ENCODE measurements at places on chromosomes 5 and 9.

GRCh38 chr9:6870650-6871477 lies 113.1 kb downstream of the KDM4C start:
- no peak for DNase-seq

GRCh38 chr5:53240661-53241060 lies 131.1 kb upstream of the MOCS2 start:
- no peak for DNase-seq

DNA sequence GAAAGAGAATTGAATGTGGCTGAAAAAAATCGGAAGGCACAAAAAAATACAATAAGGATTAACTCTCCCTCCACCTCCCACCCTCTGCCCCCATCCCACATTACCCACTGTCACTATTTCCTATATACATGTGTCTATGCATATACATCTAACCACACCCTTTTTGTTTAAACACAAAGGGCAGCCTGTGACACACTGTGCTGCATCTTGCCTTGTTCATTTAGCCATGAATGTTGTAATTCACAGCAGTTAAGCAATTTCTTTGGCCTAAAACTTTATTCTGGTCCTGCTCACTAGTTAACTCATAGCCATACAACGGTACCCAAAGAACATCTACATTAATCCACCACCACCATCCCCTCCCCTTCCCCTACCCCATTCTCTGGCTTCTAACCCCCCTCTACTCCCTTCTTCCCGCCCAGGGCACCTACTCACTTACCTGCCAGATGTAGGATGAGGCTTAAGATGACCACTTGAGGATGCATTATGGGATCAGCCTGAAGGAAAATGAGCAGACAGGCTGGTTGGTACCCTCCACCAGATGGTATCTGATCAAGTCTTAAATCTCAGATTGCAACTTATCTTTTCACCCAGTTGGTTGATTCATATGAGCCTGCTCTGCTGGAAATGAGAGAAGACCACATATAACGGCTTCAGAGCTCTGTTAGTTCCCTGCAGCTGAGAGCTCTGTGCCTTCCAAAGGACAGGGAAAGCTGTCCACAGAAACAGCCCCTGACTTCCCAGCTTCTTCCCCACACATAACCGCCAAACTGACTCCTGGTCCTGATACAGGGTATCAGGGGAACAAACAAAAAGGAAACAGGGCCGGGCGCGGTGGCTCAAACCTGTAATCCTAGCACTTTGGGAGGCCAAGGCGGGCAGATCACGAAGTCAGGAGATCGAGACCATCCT lies 1.2 kb downstream of the HAVCR1 start:
- DNase-seq = no peak

DNA sequence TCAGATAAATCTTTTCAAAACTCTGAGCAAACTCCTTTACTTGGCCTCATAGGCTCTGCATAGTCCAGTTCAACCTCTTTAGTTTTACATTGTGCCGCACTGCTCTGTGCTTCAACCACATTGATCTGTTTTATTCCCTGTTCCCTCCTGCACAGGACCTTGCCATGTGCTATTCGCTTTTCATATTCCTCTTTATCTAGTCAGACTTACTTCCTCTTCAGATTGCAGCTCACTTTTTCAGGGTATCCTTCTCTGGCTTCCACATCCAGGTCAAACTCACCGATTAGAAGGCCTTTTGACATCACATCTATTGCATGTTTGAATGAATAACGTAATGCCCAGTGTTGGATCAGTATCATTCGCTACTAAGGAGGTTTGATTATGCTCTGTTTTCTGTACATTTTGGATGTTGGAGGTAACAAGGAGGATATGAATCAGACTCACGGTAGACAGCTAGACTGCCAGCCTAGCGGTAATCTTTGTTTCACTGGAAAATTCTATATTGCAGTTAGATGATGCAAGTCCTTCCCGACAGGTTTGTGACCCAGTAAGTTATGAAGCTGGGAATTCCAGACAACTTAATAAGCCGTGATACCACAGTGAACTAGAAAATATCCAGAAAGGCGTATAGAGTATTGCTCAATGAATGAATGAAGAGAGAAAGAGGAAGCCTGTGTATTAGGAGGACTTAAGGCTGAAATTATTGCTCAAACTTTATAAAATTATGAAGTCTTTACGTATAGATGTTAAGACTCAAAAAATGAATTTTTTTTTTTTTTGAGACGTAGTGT lies 65.7 kb downstream of the IQGAP2 start:
- no peak for DNase-seq

DNA sequence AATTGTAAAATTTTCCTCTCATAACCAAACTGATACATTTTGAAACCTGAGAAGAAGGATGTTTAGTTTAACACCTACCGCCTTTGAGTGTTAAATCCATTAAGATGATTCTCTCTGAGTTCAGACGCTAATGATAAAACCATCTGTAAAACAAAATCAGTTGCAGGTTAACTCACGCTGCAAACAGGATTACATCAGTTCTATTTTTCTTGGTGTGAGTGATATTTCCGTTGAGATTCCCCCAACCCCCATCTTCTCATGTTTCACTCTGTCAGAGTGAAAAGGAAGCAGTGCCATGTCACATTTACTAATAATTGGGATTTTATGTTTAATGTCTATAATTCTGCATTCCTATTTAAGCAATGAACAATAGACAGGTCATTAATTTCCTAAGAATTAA lies 146.5 kb downstream of the FANCC start:
- peak; percentile 33 for DNase-seq

DNA sequence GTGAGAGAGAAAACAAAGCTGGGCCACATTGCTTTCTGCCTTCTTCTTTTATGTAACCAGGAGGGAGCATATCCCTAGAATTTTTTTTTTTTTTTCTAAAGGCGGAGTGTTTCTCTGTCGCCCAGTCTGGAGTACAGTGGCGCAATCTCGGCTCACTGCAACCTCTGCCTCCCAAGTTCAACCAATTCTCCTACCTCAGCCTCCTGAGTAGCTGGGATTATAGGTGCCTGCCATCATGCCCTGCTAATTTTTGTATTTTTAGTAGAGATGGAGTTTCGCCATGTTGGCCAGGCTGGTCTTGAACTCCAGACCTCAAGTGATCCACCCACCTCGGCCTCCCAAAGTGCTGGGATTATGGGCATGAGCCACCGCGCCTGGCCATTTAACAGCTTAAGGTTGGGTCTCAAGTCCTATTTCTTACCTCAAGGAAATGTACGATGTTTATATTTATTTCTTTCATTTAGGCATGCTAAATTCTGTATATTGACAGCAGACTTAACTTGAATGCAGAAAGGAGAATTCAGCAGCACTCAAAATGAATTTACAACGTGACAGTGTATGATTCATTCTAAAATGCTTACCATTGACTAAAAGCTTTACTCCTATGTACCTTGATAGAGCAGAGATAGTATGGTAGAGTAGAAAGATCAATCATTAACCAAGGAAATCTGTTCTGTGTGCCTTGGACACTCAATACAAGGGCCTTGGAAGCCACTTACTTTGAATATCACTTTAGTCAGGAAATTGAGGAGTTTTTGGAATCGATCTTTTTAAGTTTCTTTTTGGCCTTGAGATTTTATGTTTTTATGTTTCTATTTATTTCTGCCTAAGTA lies 100.9 kb downstream of the F2RL2 start:
- DNase-seq = no peak

DNA sequence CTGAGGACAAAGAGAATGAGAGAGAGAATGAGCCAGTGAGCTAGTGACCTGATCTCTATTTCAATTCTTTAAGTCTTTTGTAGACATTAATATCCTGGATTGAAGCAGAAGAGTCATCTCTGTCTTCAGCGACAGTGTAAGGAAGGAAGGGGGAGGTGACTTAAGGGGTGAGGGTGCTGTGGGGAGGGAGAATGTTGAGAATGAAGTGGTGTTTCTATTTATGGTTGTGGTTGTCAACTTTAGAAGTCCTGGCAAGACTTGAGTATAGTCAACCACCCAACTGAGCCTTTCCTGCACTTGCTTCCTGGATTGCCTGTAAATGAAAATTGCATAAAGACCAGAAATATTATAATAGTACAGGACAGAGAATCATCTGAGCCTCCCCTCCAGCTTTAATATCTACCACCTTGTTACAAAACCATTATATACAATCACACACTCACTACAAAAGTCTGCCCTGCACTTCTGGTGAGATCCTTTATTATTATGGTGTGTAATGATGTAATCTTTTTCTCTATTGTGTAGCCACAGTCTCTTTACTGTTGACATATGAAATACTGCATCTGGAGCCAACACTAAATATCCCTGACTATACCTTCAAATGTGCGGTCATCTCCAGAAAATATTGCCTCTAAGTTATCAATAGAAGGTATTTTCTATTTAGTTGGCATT lies 91.7 kb downstream of the NTRK2 start:
- DNase-seq = no peak

GRCh38 chr9:92488681-92489550 lies 6.6 kb upstream of the ASPN start:
- DNase-seq = no peak

- no peak for DNase-seq
Measured at GRCh38 chr9:80732506-80732905, 956.8 kb downstream of the TLE1 start.

- peak; percentile 77 for DNase-seq
Measured at GRCh38 chr9:21813575-21814473, 11.4 kb downstream of the MTAP start.

DNA sequence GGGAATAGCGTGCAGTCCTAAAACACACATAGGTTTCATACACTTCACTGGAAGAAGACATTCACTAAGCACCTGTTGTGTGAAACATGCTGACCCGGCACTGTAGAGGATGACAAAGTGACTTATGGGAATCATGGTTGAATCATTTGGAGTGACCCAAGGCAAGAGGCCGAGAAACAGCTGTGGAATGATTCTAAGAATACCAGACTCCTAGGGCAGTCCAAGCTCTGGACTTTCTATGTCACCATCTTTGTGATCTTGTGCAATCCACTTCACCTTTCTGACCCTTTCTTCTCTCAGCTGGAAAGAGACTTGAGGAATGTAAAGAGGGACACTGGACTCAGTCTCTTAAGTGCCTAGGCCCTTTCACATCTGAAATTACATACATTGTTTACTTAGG lies 13.1 kb downstream of the MSANTD3 start:
- DNase-seq = no peak

- peak; percentile 12 for DNase-seq
Measured at GRCh38 chr5:59673438-59674058, 220.0 kb downstream of the PDE4D start.

- DNase-seq = no peak
Measured at GRCh38 chr5:1647580-1647979, 123.8 kb upstream of the LPCAT1 start.

- DNase-seq = no peak
Measured at GRCh38 chr5:174303437-174304045, 258.0 kb downstream of the NSG2 start.

DNA sequence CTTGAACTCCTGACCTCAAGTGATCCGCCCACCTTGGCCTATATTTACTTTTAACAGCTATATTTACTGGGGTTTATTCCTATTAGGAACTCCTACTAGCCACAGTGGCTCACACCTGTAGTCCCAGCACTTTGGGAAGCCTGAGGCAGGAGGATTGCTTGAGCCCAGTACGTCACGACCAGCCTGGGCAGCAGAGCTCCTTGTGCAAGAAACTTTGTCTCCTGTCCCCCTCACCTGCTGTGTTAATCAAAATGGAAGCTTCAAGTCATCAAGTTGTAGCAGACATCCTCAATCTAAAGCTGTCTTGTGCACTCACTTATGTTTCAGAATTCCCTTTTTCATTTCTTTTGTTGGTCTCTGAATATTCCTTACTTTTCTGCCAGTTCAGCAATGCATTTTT lies 15.0 kb upstream of the SPRY4 start:
- DNase-seq = no peak

DNA sequence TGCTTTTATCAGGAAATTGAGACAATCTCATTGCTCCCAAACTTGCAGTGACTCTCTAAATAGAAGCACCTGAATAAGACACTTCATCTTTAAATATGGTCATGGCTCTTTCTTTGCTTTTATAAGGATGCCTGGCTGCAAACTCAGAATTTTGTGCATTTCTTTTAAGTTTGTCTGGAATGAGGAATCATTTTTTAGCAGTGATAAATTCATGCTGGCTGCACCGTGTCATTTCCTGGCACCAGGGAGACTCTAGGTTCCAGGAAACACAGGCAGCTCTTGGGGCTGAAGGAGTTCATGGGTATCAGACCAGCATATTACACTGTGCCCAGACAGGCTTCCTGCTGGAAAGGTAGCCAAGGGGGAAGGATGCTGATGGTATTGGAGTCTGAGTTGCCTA lies 109.9 kb downstream of the NUDT12 start:
- no peak for DNase-seq

DNA sequence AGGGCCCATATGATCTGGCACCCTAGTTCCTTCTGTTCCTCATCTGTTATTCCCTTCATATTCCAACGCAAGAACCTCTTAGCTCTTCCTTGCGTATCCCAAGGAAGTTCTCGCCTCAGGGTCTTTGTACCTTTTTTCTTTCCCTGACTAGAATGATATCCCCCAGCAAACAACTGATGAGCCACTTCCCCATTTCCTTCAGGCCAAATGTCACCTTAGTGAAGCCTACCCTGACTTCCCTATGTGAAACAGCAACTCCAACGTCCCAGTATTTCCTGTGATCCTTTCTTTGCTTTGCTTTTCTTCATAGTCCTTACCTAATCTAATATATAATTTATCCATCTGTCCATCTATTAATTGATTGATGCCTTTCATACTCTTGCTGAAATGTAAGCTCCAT lies 47.9 kb downstream of the ERCC8 start:
- DNase-seq = no peak

DNA sequence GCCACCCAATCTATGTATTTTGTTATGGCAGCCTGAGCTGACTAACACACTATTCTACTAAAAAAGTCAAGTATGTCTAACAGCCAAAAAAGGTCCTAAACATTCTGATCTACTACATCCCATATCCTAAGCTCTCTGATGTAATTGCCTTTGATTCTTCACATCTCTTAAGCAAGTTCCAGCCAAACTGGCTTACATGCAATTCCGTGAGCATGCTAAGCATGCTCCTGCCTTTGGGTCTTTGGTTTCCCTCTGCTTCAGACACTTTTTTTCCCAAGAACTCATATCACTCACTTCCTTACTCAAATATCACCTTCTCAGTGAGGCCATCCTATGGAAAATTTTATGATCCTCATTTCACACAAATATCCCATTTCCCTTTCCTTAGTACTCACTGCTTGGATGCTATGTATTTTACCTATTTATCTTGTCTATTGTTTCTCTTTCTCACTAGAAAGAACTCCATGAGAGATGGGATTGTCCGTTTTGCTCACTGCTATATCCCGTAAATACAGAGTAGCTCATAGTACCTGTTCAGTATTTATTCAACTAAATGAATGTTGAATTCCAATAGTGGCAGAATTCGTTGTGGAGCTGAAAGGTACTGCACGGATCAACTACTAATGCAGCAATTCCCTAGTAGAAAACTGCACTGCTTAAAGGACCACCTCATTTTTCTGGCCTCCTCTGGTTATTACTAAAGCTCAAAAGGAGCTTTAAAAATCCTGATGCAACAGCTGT lies 2.3 kb upstream of the SLC12A2 start:
- no peak for DNase-seq

DNA sequence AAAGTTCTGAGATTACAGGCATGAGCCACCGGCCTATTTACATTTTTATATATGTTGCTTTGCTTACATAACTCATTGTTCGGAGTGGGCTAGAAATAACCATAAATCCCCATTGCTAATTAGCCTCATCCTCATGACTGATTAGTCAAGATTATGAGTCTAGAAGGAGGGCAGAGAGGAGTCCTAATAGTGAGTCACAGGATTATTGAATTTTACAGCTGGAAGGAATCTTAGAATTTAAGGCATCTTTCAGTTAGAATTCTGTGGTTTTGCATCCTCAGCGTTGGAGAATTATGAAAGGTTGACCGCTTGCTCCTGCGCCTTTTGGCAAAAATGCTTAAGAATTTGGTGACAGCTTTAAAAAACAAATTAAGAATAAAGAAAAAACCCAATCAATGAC lies 2.6 kb upstream of the PBX3 start:
- DNase-seq = no peak

- no peak for DNase-seq
Measured at GRCh38 chr9:33129886-33130881, 37.0 kb downstream of the B4GALT1 start.
